ENCODE measurements at places on chromosomes 13 and 19. TPM values are rescaled to one million over a fixed set of nuclear protein-coding genes. Genes with fewer than 3 reads are reported as not detected.

The SULT2B1 gene
- total RNA-seq = not detected

The RASIP1 gene
- 0.20 TPM for total RNA-seq

The TUBGCP3 gene
- 10.6 TPM for total RNA-seq

The ZNF415 gene
- total RNA-seq = 4.8 TPM

The ZNF497 gene
- 1.5 TPM for total RNA-seq

The IZUMO1 gene
- total RNA-seq = not detected

The KL gene
- not detected for total RNA-seq

The KMT2B gene
- 8.8 TPM for total RNA-seq

The FGF22 gene
- not detected for total RNA-seq

Data from M059J (cell line).